ENCODE measurements at places on chromosomes 7 and 10. TPM values are rescaled to one million over a fixed set of nuclear protein-coding genes. Genes with fewer than 3 reads are reported as not detected.

The FAM13C gene
- 44.3 TPM for total RNA-seq

The LIPJ gene
- total RNA-seq = 1.6 TPM

The AGR2 gene
- 0.46 TPM for total RNA-seq

The IL2RA gene
- not detected for total RNA-seq

The EGFR gene
- 24.0 TPM for total RNA-seq

The CXCL12 gene
- 13.1 TPM for total RNA-seq

The FAS gene
- 2.5 TPM for total RNA-seq

The LIPA gene
- 46.8 TPM for total RNA-seq

The PSMG3 gene
- total RNA-seq = 25.1 TPM

The RELN gene
- 77.0 TPM for total RNA-seq

The AMPH gene
- 61.6 TPM for total RNA-seq

The DDX21 gene
- 40.4 TPM for total RNA-seq

The RBP3 gene
- total RNA-seq = not detected

The STOX1 gene
- total RNA-seq = 15.7 TPM

The RSPH10B gene
- total RNA-seq = 4.2 TPM

The MAGI2 gene
- total RNA-seq = 118 TPM

The SUN3 gene
- 0.69 TPM for total RNA-seq

The TRIM50 gene
- total RNA-seq = not detected

The SPDYE2B gene
- total RNA-seq = not detected

The HECW1 gene
- 48.0 TPM for total RNA-seq

The HKDC1 gene
- total RNA-seq = 2.1 TPM

The MOGAT3 gene
- total RNA-seq = not detected

The NUTM2E gene
- total RNA-seq = 0.46 TPM

The PNLIP gene
- total RNA-seq = not detected

The FAM180A gene
- not detected for total RNA-seq

The ANLN gene
- total RNA-seq = 8.3 TPM

The BMPER gene
- 12.2 TPM for total RNA-seq

The PLCE1 gene
- total RNA-seq = 10.6 TPM

The TAS2R41 gene
- total RNA-seq = not detected

The STEAP4 gene
- 0.23 TPM for total RNA-seq

The ACSM6 gene
- not detected for total RNA-seq

The GUSB gene
- total RNA-seq = 15.7 TPM

The TMEM176B gene
- total RNA-seq = 5.8 TPM

The WNT2 gene
- total RNA-seq = 2.3 TPM

The ADAMTS14 gene
- total RNA-seq = 0.23 TPM

The CTAGE4 gene
- 1.2 TPM for total RNA-seq

The AKR1C8 gene
- total RNA-seq = not detected

The UCMA gene
- total RNA-seq = not detected

The LRIT1 gene
- total RNA-seq = not detected

The RP9 gene
- 10.1 TPM for total RNA-seq

The C7orf33 gene
- not detected for total RNA-seq

The GNA12 gene
- 33.7 TPM for total RNA-seq

The PDE1C gene
- total RNA-seq = 19.6 TPM

Data from diencephalon (tissue), 1 donor.